ENCODE measurements at places on chromosomes 1 and 21. TPM values are rescaled to one million over a fixed set of nuclear protein-coding genes. Genes with fewer than 3 reads are reported as not detected.

CYP4Z1 gene
- 0.39 TPM for total RNA-seq

PDE9A gene
- total RNA-seq: 3.4 TPM

GJA9 gene
- not detected for total RNA-seq

GRCh38 chr1:207920444-207921021, 9.6 kb upstream of the CD34 start:
- peak; percentile 98 for DNase-seq

GRCh38 chr1:62210960-62211359, 16.3 kb downstream of the L1TD1 start:
- no peak for DNase-seq

RPS27 gene
- total RNA-seq: 2,280 TPM

FNBP1L gene
- total RNA-seq: 49.0 TPM

GRCh38 chr21:35015435-35016024, 33.6 kb downstream of the RUNX1 start:
- no peak for DNase-seq

LAX1 gene
- 1.2 TPM for total RNA-seq

All from skin of body (tissue), 3 donors.